ENCODE measurements at places on chromosomes 12 and 14.

DNA sequence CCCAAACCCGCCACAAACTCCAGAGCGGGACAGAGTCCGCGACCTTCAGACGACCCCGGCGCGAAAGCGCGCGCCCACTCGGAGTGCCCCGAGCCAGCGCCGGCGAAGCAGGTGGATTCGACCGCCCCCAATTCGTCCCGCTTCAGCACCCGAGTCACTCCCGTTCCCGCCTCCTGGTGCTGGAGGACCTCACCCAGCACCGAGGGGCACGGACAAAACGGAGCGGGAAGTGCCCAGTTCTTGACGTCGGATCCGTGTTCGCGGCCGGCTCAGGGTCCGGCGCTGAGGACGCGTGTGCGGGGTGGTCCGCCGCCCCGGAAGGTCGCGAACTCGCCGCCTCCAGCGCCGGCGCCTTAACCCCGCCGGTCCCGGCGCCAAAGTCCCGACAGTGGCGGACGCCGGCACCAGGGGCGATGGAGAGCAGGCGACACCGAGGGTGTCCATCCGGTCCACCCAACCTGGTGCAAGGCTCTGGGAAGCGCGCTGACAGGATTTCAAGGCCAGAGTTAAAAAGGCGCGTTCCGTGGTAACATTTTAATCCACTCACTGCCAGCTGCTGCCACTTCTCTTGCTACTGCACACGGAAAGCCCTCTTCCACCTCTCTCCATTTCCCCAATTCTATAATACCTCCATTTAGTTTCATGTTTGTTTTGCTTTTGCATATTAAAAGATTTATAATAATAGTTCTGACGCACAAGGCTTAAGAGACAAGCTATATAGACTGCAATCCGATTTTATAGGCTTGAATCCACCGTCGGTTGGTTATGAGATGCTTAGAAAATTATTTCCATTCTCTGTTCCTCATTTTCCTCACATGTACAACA lies 240.0 kb upstream of the CPNE8 start:
- DNase-seq: no peak

GRCh38 chr14:76946753-76947077 lies 81.8 kb downstream of the IRF2BPL start:
- DNase-seq: no peak

DNA sequence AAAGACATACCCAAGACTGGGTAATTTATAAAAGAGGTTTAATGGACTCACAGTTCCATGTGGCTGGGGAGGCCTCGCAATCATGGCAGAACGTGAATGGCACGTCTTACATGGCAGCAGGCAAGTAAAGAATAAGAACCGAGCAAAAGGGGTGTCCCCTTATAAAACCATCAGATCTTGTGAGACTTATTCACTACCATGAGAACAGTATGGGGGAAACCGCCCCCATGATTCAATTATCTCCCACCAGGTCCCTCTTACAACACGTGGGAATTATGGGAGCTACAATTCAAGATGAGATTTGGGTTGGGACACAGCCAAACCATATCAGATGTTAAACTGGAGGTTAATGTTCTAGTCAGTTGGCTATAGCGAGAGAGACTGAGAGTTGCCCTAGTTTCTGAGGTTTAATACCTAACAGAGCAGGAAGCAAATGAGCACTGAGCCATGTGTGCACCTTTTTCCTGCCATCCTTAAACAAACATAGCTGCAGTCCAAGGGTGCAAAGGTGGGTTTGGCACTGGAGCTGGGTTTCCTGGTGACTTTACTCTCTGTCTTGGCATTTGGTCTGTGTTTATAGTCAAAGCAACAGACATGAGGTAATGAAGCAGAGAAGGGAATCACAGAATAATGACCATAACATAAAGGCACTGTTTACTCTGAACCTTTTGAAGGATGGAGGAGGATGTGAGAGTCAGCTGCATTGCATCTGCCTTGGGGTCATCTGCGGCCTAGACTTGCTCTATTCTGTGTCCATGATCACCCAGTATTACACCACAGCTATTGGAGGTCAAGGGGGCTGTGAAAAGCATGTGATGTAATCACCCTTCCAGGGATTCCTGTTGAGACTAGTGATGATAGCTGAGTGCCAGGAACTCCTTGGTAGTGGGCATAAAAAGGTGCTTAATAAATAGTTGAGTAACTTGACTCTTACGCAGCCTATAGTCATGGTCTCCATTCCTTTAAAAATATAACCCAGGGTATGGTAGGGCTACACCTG lies 83.6 kb upstream of the USP44 start:
- DNase-seq: no peak

- DNase-seq: no peak
These were observed 256.6 kb downstream of the FOXN3 start for GRCh38 chr14:89160437-89160836.

- peak; percentile 80 for DNase-seq
These were observed 16.1 kb downstream of the GPR68 start for GRCh38 chr14:91228112-91229004.

DNA sequence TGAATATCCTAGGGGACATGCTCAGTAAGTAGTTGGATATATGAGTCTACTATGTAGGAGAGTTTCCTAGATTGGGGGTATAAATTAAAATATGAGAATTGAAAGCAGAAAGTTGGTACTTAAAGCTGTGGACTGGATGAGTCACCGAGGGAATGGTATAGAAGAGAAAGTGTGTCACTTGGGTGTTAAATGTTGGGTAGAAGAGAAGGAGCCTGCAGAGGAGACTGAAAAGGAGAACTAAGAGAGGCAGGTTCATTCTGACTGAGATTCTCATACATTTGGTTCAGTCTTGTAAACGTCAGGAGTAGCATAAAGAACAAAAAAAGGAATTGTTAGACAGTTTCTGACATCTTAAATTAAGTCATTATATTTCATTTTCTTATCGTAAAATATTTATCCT lies 19.9 kb downstream of the LRRC9 start:
- DNase-seq: no peak

GRCh38 chr14:57199921-57200320 lies 68.8 kb downstream of the EXOC5 start:
- DNase-seq: peak; percentile 66

GRCh38 chr12:111638556-111638955 lies 39.4 kb upstream of the ATXN2 start:
- DNase-seq: no peak

GRCh38 chr12:124506832-124507153 lies 60.6 kb downstream of the NCOR2 start:
- DNase-seq: no peak

DNA sequence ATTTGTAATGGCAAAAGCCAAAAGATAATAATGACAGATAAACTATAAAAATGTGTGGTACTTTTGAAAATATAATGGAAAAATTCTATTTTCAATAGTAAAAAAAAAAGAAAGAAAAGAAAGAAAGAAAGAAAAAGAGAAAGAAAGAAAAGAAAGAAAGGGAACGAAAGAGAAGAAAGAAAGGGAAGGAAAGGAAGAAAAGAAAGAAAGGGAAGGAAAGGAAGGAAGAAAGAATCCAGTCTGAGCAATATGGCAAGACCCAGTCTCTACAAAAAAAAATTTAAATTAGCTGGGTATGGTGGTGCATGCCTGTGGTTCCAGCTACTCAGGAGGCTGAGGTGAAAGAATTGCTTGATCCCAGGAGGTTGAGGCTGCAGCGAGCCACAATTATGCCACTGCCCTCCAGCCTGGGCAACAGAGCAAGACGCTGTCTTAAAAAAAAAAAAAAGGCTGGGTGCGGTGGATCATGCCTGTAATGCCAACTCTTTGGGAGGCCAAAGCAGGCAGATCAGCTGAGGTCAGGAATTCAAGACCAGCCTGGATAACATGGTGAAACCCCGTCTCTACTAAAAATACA lies 38.4 kb downstream of the EAPP start:
- no peak for DNase-seq

DNA sequence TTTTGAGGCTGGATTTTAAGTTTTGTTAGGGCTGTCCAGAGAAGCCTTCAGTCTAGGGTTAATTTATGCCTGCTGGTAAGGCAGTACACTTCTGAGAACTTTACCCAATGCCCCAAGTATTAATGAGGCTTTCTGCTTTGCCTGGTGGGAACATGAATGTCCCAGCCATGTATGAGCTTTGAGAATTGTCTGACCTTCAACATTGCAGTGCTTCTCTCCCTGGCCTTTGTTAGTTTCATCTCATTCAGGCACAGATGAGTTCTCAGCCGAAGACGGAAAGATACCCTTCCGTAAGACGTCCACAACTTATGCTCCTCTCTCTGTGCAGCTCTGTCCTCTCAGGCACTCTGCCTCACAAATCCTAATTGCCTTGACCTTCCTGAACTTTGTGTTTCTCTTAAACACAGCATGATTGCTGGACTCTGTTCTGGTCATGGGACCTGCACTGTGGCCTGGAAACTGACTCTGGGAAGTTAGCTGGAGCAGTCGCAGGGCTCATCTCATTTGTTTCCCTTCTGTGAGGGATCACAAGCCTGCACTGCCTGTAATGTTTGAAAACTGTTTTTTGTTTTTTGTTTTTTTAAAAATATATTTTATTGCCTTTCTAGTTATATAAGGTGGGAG lies 15.7 kb downstream of the CHPT1 start:
- peak; percentile 18 for DNase-seq

GRCh38 chr14:93712079-93712837 lies 76.0 kb downstream of the PRIMA1 start:
- no peak for DNase-seq

GRCh38 chr12:95413576-95413975 lies 60.4 kb upstream of the METAP2 start:
- DNase-seq: peak; percentile 18

GRCh38 chr12:129848876-129849275 lies 54.9 kb downstream of the TMEM132D start:
- DNase-seq: no peak

- no peak for DNase-seq
These were observed 1.5 kb downstream of the RDH5 start for GRCh38 chr12:55721601-55722213.

- peak; percentile 15 for DNase-seq
These were observed 917.0 kb downstream of the LRFN5 start for GRCh38 chr14:42523666-42524065.

- no peak for DNase-seq
These were observed 66.5 kb downstream of the CACNA1C start for GRCh38 chr12:2119266-2119665.

GRCh38 chr14:63562405-63562804 lies 19.2 kb upstream of the PPP2R5E start:
- no peak for DNase-seq

- DNase-seq: no peak
These were observed 12.9 kb downstream of the CEP170B start for GRCh38 chr14:104877806-104878550.

GRCh38 chr14:69489495-69489894 lies 5.0 kb downstream of the PLEKHD1 start:
- no peak for DNase-seq

DNA sequence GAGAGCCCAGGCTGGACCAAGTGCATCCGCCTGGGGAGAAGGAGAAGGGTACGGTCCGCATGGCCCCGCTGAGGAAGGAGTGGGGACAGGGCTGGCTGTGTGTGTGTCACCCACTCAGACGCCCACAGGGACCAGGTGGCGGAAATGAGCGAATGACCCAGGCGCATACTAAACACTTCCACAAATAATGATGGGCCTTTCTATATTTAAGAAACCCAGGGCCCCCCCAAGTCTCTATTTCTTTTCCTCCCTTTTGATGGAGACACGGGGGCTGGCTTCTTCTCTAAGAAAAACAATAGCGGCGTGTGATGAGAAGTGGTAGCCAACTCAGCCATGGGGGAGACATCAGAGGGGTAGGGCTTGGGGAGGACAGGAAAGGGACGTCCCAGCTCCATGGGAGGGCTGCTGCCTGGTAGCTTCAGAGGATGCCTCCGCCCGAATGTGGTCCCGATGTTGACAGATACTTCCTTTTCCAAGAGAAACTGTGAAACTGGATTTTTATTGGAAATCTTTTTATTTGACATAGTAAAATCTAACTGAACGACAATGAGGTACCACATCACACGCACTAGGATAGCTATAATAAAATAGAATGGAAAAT lies 6.3 kb upstream of the MAP1LC3B2 start:
- peak; percentile 67 for DNase-seq

DNA sequence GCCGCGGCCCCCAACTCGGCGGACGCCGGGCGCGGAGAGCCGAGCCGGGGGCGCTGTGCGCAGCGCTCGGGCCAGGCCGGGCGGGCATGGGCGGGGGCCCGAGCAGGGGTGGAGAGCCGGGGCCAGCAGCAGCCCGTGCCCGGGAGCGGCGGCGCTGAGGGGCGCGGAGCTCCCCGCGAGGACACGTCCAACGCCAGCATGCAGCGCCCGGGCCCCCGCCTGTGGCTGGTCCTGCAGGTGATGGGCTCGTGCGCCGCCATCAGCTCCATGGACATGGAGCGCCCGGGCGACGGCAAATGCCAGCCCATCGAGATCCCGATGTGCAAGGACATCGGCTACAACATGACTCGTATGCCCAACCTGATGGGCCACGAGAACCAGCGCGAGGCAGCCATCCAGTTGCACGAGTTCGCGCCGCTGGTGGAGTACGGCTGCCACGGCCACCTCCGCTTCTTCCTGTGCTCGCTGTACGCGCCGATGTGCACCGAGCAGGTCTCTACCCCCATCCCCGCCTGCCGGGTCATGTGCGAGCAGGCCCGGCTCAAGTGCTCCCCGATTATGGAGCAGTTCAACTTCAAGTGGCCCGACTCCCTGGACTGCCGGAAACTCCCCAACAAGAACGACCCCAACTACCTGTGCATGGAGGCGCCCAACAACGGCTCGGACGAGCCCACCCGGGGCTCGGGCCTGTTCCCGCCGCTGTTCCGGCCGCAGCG lies 639 bp downstream of the FZD10 start:
- DNase-seq: no peak

- no peak for DNase-seq
These were observed 299.0 kb upstream of the DDHD1 start for GRCh38 chr14:53452005-53452673.

DNA sequence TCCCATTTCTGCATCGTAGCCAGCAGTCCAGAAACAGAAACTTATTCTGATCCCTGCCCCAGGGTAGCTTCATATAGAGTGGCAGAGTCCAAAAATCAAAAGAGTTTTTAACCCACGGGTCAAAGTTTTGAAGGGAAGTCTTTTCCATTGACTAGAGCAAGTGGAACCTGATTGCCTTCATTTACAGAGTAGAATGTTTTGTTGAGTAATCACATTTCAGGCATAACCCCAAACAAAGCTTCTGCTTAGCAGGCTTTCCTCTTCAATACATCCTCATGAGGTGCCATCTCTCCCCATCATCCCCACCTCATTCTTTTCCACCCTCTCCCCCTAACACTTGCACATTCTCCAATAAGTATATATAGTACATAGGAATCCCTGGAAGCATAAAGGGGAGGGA lies 516.0 kb upstream of the FBXO33 start:
- DNase-seq: no peak

- DNase-seq: peak; percentile 59
These were observed 26.8 kb downstream of the AMN start for GRCh38 chr14:102949062-102949800.

- peak; percentile 66 for DNase-seq
These were observed 4.5 kb upstream of the SETD1B start for GRCh38 chr12:121799156-121799841.

- DNase-seq: no peak
These were observed 50.7 kb downstream of the PRIMA1 start for GRCh38 chr14:93737634-93738033.

Measured in inflammatory macrophage treated with lipopolysaccharide for 1 hour (primary cell).